ENCODE measurements at places on chromosomes 13 and 19. TPM values are rescaled to one million over a fixed set of nuclear protein-coding genes. Genes with fewer than 3 reads are reported as not detected.
A peak's percentile ranks its signal among the peaks of the same experiment; 100 is the strongest.

- DNase-seq = no peak
These were observed 769.1 kb downstream of the PCDH9 start for GRCh38 chr13:66461021-66461420.

GRCh38 chr13:77429320-77430142 lies 102.6 kb upstream of the MYCBP2 start:
- no peak for DNase-seq

- DNase-seq = no peak
These were observed 49.0 kb upstream of the FRY start for GRCh38 chr13:31982540-31982939.

Gene ZNF837
- 1.6 TPM for polyA plus RNA-seq

Gene ATP12A
- not detected for polyA plus RNA-seq

- no peak for DNase-seq
These were observed 102.8 kb downstream of the PCDH17 start for GRCh38 chr13:57734306-57734705.

DNA sequence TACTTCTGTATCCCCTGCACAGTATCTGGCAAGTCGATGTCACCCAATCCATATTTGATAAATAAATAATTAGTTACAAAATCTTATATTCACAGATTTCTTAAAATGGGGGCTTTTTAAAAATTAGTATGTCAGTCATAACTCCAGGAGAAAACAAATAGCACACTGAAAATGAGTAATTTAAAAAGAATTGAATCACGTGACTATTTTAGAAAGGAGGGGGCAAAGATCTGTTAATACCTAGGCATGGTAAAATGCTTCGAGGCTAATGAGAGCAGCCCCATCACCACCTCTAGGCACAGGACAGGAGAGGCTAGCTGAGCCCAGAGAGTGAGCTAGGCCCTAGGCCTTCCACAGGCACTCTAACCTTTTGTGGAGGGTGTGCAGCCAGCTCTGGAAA lies 94.7 kb downstream of the FREM2 start:
- DNase-seq = no peak

Gene CD70
- polyA plus RNA-seq = not detected

GRCh38 chr13:79051472-79051871 lies 354.6 kb downstream of the RBM26 start:
- no peak for DNase-seq

- DNase-seq = peak; percentile 5
These were observed 1.2 kb downstream of the CDK8 start for GRCh38 chr13:26255115-26255514.

DNA sequence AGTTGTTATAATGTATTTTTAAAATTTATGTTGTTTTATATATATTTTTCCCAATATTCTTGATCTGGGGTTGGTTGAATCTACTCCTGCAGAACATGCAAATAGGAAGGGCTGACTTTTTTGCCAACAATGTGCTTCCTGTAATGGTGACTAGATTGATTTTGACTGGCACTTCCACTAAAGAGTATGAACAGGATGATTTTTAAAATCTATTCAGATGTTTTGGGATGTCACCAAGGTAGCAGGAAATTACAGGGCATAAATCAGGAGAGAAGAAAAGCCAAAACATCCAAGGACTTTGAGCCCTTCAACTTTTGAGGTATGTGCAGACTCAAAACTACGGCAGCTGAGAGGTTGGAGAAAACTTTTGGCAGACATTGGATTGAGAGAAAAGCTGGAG lies 1047.6 kb downstream of the SLITRK5 start:
- DNase-seq = no peak

GRCh38 chr13:45332831-45333219 lies 8.2 kb downstream of the TPT1 start:
- DNase-seq = no peak

- DNase-seq = no peak
These were observed 730 bp downstream of the SYMPK start for GRCh38 chr19:45862271-45862563.

GRCh38 chr19:8640402-8641004 lies 10.1 kb downstream of the NFILZ start:
- DNase-seq = no peak

Gene CD22
- 0.72 TPM for polyA plus RNA-seq

DNA sequence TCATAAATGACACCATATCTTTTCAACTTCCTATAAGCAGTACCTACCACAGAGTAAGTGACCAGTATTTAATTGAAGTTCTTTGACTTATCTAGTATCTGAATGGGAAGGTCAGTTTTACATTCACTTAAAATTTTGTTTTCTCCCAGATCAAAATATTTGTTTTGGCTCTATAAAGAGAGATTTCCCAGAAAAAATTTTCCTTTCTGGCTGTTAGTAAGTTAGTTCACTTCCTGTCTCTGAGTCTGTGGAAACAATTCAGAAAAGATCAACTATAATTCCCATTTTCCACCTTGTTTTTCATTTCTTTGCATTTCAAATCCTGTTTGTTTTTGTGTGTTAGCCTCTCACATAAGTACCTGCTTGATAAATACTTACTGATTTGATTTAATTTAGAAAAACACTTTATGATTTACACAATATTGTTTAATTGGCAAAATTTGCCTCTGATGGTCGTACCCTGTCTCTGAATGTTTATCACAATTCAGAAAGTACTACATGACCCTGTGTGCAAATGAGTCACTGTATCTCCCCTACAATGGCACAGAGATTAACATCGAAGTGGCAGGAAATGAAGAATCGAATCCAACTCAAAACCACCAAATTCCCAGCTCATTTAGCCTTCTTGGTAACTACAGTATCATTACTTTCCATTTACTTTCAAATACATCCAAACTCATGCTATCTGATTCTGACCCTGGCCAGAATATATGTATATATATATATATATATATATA lies 15.4 kb upstream of the MED4 start:
- DNase-seq = no peak

Gene HSH2D
- 0.40 TPM for polyA plus RNA-seq

GRCh38 chr13:111539791-111540446 lies 219.5 kb downstream of the TEX29 start:
- no peak for DNase-seq

Gene SERP2
- polyA plus RNA-seq = 4.5 TPM

GRCh38 chr19:57559008-57559403 lies 657 bp downstream of the ZNF550 start:
- peak; percentile 6 for DNase-seq

DNA sequence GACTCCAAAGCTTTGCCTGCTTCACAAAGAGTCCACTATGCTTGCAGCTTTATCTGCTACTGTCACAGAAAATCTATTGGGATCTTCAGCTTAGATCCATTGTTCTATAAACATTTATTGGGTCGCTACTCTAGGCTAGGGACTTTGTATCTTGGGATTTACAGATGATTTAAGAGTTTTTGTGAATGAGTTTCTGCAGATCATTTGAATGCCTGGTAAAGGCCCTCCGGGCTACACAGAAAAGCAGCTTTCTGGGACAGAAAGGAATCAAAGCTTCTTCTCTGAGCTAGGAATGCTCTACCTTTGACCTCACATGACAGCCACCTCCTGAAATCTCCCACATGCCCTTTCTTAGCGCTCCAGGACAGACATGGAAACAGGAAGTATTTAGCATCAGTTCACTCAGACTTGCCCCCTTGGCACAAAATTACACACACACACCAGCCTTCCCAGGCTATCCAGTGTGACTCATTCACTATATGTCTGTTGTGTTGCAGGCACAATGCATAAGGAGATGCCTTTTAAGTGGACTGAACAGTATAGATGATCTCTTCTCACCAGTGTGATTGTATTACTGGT lies 492.4 kb downstream of the DACH1 start:
- no peak for DNase-seq

DNA sequence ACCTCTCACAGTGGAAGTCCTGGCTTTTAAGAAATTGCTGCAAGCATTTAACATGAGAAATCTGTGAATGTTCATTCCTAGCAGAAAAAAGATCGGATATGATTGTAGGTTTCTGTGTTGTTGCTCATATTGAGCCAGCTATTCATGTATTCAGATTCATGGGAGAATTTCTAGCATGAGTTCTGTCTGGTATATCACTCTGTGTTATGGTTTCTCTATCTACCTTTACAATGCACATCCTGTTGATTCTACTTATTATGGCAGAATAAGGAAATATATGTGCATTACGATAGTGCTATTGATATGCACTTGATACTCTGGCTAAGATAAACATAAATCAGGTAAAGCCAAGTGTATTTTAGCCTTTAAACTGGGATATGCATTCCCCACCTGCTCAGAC lies 138.2 kb downstream of the KCNRG start:
- no peak for DNase-seq

DNA sequence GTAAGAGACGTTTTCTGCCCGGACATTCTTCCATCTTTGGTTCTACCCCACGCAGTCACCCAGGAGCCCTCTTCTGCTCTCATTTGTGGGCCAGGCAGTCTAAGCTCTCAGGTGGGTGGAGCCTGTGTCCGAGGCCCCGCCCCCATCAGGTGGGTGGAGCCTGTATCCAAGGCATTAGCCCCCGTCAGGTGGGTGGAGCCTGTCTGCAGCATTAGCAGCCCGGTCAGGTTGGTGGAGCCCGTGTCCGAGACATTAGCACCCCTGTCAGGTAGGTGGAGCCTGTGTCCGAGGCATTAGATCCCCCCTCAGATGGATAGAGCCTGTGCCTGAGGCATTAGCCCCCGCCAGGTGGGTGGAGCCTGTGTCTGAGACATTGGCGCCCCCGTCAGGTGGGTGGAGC lies 45.5 kb upstream of the C13orf46 start:
- DNase-seq = no peak

- no peak for DNase-seq
These were observed 32.1 kb downstream of the RASL11A start for GRCh38 chr13:27302643-27303262.

- no peak for DNase-seq
These were observed 8.6 kb downstream of the RFPL4AL1 start for GRCh38 chr19:55777528-55777927.

Gene POU2F2
- polyA plus RNA-seq = 2.0 TPM

Gene PRKD2
- 20.7 TPM for polyA plus RNA-seq

Gene SBK2
- polyA plus RNA-seq = 3.2 TPM

DNA sequence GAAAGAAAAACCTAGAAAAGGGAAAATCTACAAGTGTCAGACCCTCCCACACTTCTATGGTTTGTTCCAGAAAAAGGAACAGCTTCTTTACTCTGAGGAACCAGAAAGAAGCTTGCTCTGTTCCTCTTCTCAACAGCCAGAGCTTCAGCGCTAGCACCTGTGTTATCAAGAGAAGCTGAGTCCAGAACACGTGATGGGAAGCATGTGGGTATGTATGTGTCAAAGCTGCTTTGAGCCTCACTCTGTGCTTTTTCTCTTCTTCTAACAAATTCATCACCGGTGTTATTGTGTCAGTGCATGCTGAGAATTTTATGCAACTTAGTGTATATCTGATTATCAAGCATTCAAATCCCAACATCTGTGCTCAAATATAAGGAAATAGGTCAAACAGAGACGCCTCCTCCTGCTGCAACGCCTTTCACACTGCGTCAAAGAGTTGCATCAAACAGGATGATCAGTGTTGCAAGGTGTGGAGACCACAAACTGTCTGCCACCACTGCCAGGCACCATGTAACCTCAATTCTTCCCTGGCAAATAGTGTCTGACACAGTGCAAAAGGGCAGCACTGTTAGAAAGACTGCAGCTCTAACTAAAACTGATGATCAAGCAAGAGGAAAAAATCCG lies 83.9 kb downstream of the LRRC63 start:
- no peak for DNase-seq

Gene BRME1
- 3.7 TPM for polyA plus RNA-seq

DNA sequence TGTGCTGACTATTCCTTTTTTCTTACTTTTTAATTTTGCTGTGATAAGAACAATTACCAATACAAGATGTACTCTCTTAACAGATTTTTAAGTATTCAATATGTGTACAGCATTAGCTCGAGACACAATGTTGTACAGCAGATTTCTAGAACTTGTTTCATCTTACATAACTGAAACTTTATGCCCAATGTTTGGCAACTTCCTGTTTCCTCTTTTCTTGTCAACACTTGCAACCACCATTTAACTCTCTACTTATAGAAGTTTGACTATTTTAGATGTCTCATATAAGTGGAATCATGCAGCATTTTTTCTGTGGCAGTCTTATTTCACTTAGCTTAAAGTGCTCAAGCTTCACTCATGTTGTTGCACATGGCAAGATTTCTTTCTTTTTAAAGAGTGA lies 1426.8 kb downstream of the SLITRK5 start:
- DNase-seq = no peak

DNA sequence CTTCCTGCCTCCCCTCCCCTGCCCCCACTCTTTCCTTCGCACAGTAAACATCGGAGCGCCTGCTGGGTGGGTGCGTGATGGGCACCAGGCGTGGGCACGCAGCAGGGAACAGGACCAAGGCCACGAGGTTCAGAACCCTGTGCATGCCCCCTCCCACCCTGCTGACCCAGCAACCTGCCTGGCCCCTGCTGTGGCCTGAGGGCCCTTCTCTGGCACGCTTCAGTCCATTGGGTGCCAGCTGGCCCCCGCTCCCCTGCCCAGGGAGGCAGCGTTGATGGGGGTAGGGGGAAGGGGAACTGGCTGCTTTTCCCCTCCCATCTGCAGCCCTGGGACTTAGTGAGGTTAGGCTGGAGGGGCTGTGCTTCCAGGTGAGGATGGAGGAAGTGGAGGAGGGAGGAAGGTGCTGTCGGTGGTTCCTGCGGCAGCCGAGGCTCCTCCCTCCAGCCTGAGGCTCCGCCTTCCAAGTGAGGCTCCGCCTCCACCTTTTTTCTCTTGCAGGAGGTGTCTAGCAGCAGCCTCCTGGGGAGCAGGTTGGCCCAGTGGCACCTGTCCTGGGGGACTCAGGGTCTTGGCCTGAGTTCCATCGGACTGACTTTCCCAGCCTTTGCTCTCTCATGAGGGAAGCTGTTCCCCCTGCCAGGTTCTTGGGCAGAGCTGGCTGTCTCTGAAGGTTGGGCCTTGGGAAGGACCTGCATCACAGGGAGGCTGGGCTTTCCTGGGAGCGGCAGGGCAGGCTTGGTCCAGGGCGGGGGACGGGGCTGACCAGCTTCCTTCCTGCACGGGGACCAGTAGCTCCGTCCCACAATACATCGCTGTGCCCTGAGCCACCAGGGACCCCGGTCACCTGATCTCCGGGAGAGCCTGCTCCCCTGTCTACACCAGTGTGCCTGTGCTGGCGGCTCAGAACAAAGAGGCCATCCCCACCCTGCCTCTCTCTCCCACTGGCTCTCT lies 7.3 kb downstream of the PIAS4 start:
- DNase-seq = no peak

DNA sequence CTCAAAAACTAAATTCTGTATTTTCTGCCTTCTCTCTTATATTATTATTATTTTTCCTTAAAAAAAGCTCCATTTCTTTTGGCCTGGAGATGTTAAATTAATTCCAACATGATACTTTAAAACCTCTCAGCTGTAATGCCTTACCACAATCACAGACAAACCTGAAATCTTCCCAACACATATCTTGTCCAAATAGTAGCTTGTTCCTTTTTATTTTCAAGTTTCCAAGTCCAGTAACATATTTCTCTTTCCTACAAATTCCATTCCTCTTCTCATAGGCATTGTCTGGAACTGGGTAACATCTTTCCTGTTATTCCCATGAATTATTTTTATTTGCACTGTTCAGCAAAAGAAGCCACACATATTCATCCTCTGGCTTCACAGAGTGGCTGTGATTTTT lies 137.0 kb downstream of the SLITRK6 start:
- DNase-seq = peak; percentile 41
